ENCODE measurements at places on chromosomes 7 and 10.

DNA sequence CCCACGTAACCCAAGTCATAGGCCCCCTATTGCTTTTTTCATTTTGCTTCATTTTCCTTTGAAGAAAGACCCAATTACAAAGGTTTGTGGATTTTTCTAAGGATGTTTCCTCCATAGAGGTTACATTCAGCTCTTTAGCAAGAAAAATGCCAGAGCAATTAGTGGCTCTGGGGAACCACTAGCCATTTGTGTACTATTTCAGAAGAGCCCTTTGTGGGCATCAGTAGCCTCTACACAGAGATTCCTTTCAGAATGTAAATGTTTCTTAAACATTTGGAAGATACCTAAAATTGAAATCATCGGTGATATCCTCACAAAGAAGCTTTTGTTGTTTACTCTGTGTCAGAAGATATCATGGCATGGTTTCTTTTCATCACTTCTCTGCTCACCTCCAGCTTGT, 291.0 kb upstream of the KMT2E start:
- no peak for DNase-seq

GRCh38 chr10:122333037-122333436, 41.5 kb upstream of the PLEKHA1 start:
- no peak for DNase-seq

DNA sequence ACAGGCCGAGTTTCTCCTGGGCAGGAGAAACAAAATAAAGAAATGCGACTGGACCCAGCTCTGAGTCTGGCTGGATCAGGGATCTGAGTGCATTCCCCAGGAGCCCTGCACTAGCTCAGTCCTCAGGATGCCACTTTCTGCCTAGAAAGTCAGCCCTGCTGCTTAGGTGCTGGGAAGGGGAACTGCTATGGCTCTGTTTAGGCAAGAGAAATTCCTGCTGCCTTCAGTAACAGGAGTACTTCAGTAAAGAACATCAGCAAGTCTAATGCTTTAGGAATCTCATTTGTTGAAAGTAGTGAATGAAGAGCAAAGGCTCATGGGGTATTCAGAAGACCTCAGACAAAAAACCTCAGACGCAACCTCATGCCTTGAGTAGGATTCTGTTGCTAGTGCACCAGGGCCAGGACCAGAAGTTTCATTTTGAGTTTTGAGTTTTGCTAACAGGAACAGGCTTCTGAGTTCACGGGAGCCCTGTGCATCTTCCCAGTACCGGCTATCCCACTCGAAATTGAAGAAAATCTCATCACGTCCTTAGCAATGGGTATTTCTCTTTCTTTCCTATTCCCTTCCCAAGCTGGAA, 170.8 kb upstream of the CDCA7L start:
- DNase-seq = no peak

DNA sequence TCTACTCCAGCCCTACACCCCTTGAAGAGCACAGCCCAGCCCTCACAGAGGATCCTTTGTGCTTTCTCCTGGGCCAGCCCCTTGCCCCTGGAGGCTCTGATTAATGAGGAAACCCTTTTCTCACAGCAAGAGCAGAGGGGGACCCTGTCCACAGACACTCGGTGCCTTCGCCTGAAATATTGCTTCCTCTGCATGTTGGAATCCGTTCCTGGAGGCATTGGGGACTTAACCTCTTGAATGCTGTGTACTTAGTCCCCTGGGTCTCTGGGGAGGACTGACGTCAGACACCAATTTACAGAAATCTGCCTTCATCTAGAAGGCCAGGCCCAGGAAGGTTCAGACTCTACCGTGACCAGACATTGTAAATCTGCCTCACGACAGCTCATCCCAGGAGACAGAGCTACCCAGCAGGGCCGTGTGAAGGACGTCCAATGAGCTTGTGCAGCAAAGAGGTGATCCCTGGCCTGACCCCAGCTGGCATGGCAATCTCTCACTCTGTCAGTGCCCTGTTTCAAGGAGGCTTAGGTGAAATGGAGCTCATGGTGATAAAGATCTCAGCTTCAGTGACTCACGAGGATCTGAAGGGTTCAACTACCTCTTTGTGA, 8.1 kb upstream of the TMEM72 start:
- DNase-seq = no peak

- DNase-seq = peak; percentile 42
Measured at GRCh38 chr7:132402751-132403245, 173.5 kb downstream of the PLXNA4 start.

DNA sequence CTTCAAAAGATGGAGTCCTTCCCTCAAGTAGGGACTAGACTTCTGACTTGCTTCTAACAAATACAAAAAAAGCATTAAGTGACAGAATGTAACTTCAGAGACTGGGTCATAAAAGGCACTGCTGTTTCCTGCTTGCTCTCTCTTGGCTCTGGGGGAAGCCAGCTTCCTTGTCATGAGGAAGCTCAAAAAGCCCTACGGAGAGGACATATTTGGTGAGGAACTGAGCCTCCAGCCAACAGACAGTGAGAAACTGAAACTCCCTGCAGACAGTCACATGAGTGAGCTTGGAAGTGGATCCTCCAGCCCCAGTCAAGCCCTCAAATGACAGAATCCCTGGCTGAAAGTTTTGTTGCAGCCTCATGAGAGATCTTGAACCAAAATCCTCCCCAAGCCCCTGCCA, 26.3 kb upstream of the SLC35G1 start:
- DNase-seq = no peak

GRCh38 chr7:117127585-117128168, 174.4 kb downstream of the ST7 start:
- peak; percentile 84 for DNase-seq

- DNase-seq = no peak
Measured at GRCh38 chr10:65684896-65685295, 1240.9 kb upstream of the LRRTM3 start.

GRCh38 chr10:124728071-124728829, 15.9 kb downstream of the FAM53B start:
- DNase-seq = no peak

Data from fibroblast of the aortic adventitia (primary cell).